SJCRH30 (cell line): ENCODE measurements at places on chromosomes 1 and 21. TPM values are rescaled to one million over a fixed set of nuclear protein-coding genes. Genes with fewer than 3 reads are reported as not detected.

DNA sequence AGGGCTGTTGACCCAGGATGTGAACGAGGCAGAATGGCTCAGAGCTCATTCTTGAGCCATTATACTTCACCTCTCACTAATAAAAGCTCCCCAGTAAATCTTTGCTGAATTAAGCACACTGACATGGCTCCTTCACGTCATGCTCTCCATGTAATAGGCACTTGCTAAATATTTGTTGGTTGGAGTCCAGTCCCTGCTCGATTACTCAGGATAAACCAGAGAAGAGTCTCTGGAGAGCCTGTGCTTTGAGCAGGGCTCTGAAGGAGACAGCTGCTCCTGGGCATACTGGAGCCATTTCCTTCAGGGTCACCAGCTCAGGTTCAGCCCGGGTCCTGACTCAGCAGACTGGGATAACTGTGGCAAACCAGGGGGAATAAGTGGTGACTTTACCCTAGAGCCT is 46.9 kb downstream of the HLX start:
- peaks cover 36% of the 10 kb centered on the region for H3K4me1 ChIP-seq
- peak; percentile 67 for DNase-seq
- no peak overlapping the region for H3K4me3 ChIP-seq

- 0 out of 2 replicates have a peak, but pooled peaks cover 2% of the 10 kb centered on the region for H3K27me3 ChIP-seq
- H3K4me1 ChIP-seq, result no peaks in the 10 kb centered on the region
- no peak for DNase-seq
- H3K4me3 ChIP-seq, result no peak overlapping the region
- no peaks in the 10 kb centered on the region for H3K36me3 ChIP-seq
These were observed 164.7 kb upstream of the KCNJ15 start for GRCh38 chr21:38092051-38092450.

LCE2C gene
- total RNA-seq, result not detected in 2 replicates

GRCh38 chr1:89844241-89844807 is 23.5 kb downstream of the LRRC8D start:
- H3K27ac ChIP-seq, result peak overlapping the region; percentile 76
- H3K27me3 ChIP-seq, result no peaks in the 10 kb centered on the region

CGN gene
- total RNA-seq, result 1.2 TPM in 2 replicates

- H3K36me3 ChIP-seq, result no peaks in the 10 kb centered on the region
- no peak overlapping the region for H3K4me3 ChIP-seq
- H3K4me1 ChIP-seq, result peaks cover 57% of the 10 kb centered on the region
- peak; percentile 96 for DNase-seq
- peak overlapping the region; percentile 59 for H3K27ac ChIP-seq
These were observed 12.8 kb downstream of the PPFIA4 start for GRCh38 chr1:203038891-203039608.

GRCh38 chr21:35010447-35010846 is 38.7 kb downstream of the RUNX1 start:
- no peak overlapping the region for H3K4me3 ChIP-seq
- H3K27ac ChIP-seq, result no peak overlapping the region
- H3K36me3 ChIP-seq, result peaks cover 4% of the 10 kb centered on the region; the same call in 1 of the 2 replicates
- DNase-seq, result no peak
- peaks cover 24% of the 10 kb centered on the region for H3K4me1 ChIP-seq

DNA sequence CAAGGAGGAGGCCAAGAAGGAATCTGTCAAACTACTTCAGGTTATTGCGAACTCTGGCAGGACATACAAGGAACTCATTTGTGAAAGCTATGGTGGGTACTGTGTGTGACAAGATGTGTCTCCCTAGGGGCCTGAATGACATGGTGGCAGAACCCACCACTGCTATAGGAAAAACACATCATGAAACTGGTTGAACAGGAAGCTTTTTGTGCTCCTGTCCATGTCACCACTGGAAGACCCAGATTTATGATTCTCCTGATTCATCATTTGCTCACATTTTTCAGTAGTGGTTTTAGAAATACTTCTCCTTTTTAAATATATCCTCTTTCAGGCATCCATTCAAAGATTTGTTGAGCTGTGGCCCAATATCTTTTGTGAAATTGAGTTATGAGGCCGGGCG is 23.6 kb downstream of the ARMH1 start:
- no peaks in the 10 kb centered on the region for H3K36me3 ChIP-seq
- no peak overlapping the region for H3K27ac ChIP-seq
- H3K4me3 ChIP-seq, result no peak overlapping the region
- H3K4me1 ChIP-seq, result no peaks in the 10 kb centered on the region
- no peak for DNase-seq

- H3K4me1 ChIP-seq, result peaks cover 24% of the 10 kb centered on the region
- H3K4me3 ChIP-seq, result peak overlapping the region; percentile 17
- peak; percentile 66 for DNase-seq
- no peaks in the 10 kb centered on the region for H3K27me3 ChIP-seq
These were observed 104.8 kb downstream of the RERE start for GRCh38 chr1:8712413-8713231.

GRCh38 chr1:21005466-21006239 is 171.0 kb downstream of the EIF4G3 start:
- no peak for DNase-seq
- H3K27me3 ChIP-seq, result no peaks in the 10 kb centered on the region
- no peaks in the 10 kb centered on the region; the same call in 1 of the 2 replicates for H3K36me3 ChIP-seq
- H3K4me1 ChIP-seq, result no peaks in the 10 kb centered on the region
- H3K27ac ChIP-seq, result no peak overlapping the region
- H3K4me3 ChIP-seq, result no peak overlapping the region

GRCh38 chr1:184242507-184242943 is 144.3 kb upstream of the C1orf21 start:
- DNase-seq, result no peak
- no peaks in the 10 kb centered on the region for H3K36me3 ChIP-seq
- no peak overlapping the region for H3K4me3 ChIP-seq
- H3K27me3 ChIP-seq, result no peaks in the 10 kb centered on the region

LEFTY2 gene
- 0.56 and 0.77 TPM in 2 replicates for total RNA-seq

DNA sequence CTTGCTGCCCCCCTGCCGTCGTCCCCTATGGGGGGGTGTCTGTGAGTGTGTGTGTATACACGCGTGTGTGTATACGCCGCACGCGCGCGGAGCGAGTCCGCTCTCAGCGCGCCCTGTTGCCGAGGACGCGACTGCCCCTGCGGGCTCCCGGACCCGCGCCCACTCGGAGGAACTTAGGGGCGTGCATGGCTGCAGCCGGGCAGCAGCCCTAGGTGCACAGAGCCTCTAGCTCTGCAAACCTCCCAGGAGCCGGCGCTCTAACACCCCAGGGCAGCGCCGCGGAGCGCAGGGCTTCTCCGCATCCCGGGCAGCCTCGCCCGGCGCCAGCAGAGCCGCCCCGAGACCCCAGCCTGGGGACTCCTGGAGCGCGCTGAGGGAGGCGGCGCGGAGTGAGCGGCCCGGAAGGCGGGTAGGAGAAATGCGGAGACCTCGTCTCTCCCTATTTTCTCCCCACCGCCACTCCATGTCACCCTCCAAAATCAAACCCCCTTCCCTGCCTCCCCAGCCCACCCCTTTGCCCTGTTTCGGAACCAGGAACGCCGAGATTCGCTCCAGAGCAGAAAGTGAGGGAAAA is 574 bp downstream of the ITPKB start:
- peak; percentile 69 for DNase-seq
- H3K36me3 ChIP-seq, result peaks cover 27% of the 10 kb centered on the region
- H3K4me3 ChIP-seq, result peak overlapping the region; percentile 90
- H3K27ac ChIP-seq, result peak overlapping the region; percentile 90

DNA sequence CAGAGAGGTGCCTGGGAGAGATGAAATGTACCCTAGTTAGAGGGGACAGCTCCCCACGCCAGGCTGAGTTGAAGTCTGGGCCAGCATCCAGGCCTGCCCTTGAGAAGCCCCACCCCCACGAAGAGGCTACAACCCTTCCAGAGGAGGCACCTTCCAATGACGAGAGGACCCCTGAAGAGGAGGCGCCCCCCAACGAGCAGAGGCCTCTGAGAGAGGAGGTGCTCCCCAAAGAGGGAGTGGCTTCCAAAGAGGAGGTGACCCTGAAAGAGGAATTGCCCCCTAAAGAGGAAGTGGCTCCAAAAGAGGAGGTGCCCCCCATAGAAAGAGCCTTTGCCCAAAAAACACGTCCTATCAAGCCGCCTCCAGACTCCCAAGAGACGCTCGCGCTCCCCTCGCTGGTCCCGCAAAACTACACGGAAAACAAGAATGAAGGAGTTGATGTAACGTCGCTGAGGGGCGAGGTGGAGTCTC is 3.1 kb downstream of the EVA1B start:
- no peak overlapping the region for H3K4me3 ChIP-seq
- no peaks in the 10 kb centered on the region for H3K27me3 ChIP-seq
- H3K4me1 ChIP-seq, result peaks cover 3% of the 10 kb centered on the region; the same call in 1 of the 2 replicates
- H3K27ac ChIP-seq, result no peak overlapping the region

DNA sequence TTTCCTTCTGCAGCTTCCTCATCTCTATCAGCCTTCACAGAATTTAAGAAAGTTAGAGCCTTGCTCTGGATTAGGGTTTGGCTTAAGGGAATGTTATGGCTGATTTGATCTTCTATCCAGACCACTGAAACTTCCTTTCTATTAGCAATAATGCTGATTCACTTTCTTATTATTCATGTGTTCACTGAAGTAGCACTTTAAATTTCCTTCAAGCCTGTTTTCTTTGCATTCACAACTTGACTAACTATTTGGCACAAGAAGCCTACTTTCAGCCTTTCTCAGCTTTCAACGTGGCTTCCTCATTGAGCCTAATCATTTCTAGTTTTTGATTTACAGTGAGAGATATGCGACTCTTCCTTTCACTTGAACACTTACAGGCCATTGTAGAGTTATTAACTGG is 528.5 kb downstream of the PLPP3 start:
- no peaks in the 10 kb centered on the region for H3K36me3 ChIP-seq
- no peak overlapping the region for H3K4me3 ChIP-seq
- H3K4me1 ChIP-seq, result no peaks in the 10 kb centered on the region
- no peak for DNase-seq
- no peak overlapping the region for H3K27ac ChIP-seq

DNA sequence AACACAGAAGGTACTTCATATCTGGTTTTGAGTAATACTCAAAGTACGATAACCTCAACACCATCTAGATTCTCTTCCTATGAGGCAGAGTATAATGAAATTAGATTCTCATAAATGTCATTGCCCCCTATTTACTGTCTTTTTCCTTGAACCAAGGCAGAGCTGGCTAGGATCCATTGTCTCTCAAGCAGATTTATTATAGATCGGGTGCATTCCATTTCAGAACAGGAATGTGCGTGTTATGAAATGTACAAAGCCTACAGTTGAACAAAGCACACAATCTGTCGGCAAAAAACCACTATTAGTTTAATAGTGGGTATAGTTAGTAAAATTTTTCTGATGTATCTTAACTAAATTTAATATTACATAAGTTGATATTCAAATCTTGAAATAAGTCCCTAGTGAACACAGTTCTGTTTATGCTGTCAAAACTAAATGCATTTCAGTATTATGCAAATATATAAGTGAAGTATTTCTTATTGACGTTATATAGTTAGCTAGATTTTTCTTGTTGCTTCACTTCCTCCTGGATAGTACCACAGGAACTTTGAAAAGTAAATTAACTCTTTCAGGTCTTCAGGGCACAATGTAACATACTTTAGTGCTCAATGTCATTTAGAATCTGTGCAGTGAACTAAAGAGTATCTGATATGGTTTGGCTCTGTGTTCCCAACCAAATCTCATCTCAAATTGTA is 92.1 kb downstream of the DDAH1 start:
- H3K4me1 ChIP-seq, result peaks cover 18% of the 10 kb centered on the region
- H3K36me3 ChIP-seq, result no peaks in the 10 kb centered on the region
- H3K27ac ChIP-seq, result no peak overlapping the region
- H3K4me3 ChIP-seq, result no peak overlapping the region
- no peak for DNase-seq

DNA sequence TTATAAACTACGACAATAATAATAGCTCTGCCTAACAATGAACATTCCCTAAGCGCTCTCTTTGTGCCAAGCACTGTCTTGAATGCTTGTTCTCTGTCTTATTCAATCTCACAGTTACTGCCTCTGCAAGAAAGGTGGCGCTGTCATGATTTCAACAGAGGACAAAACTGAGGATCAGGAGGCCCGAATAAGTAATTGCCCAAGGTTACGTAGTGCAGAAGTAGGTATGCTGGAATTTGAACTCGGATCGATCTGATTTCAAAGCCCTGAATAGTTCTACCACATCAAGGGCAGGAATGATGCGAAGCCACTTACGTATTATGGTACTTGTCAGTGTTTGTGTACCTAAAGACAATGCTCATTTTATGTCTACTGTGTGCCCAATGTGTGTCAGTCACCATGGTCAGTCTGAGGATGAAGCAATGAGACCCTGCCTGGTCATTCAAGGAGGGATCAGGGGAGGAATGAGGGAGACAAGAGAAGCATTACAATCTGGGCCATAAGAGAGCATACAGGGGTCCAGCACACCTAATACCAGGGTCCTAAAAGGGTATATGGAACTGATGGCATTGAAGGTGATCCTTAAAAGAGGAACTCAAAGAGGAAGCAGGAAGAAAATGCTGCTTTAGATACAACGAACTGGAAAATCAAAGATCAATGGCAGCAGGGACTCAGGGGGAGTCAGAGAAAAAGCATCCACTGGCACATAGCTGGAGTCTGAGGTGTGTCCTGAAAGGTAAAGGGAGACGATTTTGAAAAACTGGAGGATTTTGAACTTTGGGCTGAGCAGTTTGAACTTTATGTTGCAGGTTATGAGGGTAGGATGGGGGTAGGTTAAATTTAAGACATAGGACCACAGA is 389.2 kb downstream of the PLPP3 start:
- H3K27ac ChIP-seq, result no peak overlapping the region
- no peaks in the 10 kb centered on the region for H3K27me3 ChIP-seq
- no peaks in the 10 kb centered on the region for H3K4me1 ChIP-seq
- no peak for DNase-seq
- no peaks in the 10 kb centered on the region for H3K36me3 ChIP-seq

DNA sequence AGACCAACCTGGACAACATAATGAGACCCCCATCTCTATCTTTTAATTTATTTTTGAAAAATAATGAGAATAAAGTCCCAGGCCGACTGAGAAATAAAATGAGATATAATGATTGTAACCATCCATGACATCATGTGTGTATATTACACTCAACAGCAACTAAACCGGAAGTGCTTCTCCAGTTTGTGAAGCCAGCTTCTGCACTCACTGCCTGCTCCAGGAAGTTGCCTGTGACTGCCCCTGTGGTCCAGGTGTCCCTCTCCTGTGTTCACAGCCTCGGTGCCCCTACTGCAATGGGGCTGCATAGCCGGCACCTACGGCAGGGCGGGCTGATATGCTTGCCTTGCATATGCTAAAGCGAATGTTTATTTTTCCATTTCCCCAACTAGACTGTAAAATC is 68.3 kb downstream of the SSBP3 start:
- DNase-seq, result no peak
- H3K4me1 ChIP-seq, result peaks cover 77% of the 10 kb centered on the region
- H3K36me3 ChIP-seq, result no peaks in the 10 kb centered on the region
- no peaks in the 10 kb centered on the region for H3K27me3 ChIP-seq
- H3K27ac ChIP-seq, result no peak overlapping the region

DNA sequence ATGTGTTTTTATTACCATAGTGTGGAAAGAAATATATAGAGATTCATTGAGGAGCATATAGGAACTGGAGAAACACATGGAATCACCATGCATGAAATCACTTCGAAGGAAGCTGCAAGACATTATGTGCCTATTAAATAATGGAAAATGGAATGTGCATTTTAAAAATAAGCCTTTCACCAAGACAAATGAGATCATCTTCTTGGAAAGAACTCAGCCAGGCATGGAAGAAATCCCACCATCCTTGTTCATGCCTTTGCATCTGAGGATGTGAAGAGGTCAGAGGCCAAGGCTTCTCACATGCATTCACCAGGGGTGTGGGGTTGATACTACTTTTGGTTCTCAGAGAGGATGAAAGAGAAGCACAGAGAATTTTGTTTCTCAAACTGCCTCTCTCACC is 50.0 kb downstream of the C1orf198 start:
- no peaks in the 10 kb centered on the region for H3K36me3 ChIP-seq
- no peak for DNase-seq
- no peaks in the 10 kb centered on the region for H3K27me3 ChIP-seq

CAMSAP2 gene
- 18.7 and 23.5 TPM in 2 replicates for total RNA-seq

CD1E gene
- 0.10 and 0.34 TPM in 2 replicates for total RNA-seq

GJA9 gene
- total RNA-seq, result not detected in 2 replicates
